ENCODE measurements at places on chromosomes 16 and 17.

- no peak for DNase-seq
Measured at GRCh38 chr17:57308543-57309186, 52.3 kb downstream of the MSI2 start.

- no peak for DNase-seq
Measured at GRCh38 chr17:17022456-17022855, 19.8 kb upstream of the MPRIP start.

- no peak for DNase-seq
Measured at GRCh38 chr17:15086776-15087295, 178.3 kb downstream of the PMP22 start.

DNA sequence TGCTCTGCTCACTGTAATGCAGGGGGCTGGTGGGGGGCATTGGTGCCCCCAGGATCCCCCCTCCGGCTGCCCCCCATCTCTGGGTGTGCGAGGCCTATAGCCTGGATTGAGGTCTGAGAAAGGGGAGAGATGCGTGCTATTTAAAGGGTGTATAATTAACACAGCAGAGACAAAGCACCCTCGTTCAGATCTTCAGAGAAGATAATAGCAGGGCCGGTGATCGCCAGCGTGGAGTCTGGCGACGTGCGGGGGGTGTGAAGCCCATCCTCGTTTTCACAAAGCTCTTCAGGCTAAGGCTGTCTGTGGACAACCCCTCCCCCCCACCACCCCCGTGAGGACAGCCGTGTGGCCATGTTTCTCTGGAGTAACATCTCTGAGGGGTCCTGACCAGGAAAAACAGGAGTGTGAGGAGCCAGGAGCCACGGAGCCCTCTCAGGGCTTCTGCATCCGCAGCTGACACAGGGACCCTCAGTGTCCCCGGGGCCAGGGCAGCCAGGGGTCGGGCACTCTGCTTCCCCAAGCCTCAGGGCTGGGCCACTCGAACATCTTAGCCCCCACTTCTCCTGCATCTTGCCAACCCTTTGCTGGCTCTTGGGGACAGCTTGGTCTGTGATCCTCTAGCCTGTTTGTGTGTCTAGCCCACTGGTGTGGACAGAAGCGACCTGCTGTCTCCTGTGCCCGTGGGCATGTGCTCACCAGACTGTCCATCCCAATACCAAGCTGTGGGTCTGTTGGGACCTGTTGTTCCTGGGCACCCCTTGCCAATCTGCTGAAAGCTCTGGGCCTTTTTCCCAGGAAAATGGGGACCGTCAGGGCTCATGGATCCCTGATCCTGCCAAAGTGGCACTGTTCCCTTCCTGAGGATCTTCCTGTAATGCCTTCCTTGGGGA is 58.9 kb downstream of the BAIAP2 start:
- no peak for DNase-seq

- no peak for DNase-seq
Measured at GRCh38 chr17:27404676-27405075, 51.6 kb upstream of the KSR1 start.

- no peak for DNase-seq
Measured at GRCh38 chr16:66895999-66896398, 15.7 kb downstream of the PDP2 start.

- DNase-seq = no peak
Measured at GRCh38 chr17:80097844-80098691, 3.3 kb upstream of the GAA start.

GRCh38 chr16:3525951-3526350 is 25.1 kb downstream of the CLUAP1 start:
- DNase-seq = no peak

- DNase-seq = no peak
Measured at GRCh38 chr16:85735225-85735635, 15.7 kb downstream of the C16orf74 start.

GRCh38 chr16:4089251-4089810 is 26.9 kb downstream of the ADCY9 start:
- DNase-seq = no peak

- no peak for DNase-seq
Measured at GRCh38 chr17:27596096-27596495, 34.9 kb upstream of the LGALS9 start.

DNA sequence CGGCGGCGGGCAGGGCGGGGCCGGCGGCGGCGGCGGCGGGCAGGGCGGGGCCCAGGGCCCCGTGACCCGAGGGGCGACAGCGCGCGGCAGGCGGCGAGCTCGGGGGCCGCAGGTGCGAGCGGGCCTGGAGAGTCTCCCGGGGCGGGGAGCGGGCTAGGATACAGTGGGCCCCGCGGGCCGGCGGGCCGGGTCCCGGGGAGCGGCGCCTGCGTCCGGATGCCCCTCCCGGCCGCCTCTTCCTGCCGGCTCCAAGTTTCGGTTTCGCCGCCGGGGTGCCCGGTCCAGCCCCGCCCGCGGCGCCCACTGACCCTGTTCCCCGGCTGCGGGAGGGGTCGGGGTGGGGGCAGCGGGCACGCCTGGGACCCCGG is at the start of gene RNF213:
RNF213 (plus strand) TSS at position 62 of the 368 bp plus-strand sequence. CDS start 2,830 bp downstream, outside the sequence.
- DNase-seq = no peak

DNA sequence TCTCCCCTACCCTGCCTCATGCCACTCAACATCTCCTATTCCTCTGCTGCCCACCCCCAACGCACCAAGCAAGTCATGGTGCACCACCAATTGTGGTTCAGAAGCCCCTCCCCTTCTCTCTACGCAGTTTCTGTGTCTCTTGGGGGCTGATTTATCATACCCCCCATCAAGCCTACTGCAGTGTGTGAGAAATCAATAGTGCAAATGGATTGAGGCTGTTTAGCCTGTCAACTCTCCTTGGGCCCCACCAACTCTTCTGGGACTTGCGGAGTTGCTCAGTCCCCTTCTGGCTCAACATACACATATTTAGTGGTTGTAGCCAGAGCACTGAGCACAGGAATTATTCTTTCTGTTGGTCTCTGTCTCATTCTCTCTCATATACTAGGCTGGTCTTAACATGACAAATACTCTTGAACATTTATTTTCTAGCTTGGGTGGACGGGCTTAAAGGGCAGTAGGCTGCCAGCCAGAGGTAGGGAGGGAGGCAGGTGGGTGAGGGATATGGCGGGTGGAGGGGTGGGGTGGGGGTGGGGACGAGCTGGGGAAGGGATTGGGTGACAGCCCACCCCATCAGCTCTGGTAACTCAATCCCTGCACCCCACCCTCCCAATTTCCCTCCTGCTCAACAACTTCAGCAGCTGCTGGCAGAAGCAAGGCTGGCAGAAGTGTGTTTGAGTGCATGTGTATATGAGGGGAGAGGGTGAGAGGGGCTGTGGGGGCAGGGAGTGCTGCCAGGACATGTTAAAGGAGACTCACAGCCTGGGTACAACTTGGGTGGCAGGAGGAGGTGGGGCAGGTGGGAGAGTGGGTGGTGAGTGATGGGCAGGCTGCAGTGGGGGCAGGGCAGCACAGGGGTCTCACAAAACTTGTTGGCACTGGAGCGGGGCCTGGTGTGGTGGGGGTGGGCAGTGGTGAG is 4.9 kb downstream of the RARA start:
- no peak for DNase-seq

DNA sequence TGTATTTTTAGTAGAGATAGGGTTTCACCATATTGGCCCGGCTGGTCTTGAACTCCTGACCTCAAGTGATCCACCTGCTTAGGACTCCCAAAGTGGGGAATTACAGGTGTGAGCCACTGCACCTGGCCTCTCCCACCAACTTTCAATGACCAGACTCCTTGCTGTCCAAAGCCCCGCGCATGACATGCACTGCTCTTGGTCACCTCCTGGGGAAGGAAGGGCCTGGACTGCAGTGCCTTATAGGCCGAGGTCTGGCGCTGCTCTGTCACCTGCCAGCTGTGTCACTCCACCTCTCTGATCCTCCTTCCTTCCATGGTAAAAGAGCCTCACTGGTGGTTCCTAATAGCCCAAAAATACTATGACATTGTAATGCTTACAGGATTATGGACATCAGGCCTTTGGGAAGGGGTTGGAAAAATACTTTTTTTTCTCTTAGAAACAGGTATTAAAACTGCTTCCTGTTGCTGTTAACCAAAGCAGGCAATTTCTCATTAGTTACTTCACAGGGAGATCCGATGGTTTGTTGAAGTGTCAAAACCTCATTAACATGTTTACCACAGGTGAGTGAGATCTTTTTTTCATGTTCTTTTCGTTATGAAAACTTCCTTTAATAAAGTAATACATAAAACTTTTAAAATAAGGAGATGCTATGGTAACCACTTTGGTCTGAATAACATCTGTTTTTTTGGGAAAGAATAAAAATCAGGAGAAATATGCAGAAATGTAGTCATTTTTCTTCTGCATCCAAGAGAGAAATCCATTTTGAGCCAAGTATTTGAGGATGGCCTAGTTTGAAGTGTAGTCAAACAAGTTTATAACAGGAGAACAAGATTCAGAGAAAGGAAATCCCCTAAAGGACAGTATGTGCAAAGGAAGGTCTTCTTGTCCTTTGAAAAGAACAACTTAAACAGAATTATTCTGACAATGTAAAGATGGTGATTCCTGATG is 35.5 kb downstream of the GRB7 start:
- no peak for DNase-seq

DNA sequence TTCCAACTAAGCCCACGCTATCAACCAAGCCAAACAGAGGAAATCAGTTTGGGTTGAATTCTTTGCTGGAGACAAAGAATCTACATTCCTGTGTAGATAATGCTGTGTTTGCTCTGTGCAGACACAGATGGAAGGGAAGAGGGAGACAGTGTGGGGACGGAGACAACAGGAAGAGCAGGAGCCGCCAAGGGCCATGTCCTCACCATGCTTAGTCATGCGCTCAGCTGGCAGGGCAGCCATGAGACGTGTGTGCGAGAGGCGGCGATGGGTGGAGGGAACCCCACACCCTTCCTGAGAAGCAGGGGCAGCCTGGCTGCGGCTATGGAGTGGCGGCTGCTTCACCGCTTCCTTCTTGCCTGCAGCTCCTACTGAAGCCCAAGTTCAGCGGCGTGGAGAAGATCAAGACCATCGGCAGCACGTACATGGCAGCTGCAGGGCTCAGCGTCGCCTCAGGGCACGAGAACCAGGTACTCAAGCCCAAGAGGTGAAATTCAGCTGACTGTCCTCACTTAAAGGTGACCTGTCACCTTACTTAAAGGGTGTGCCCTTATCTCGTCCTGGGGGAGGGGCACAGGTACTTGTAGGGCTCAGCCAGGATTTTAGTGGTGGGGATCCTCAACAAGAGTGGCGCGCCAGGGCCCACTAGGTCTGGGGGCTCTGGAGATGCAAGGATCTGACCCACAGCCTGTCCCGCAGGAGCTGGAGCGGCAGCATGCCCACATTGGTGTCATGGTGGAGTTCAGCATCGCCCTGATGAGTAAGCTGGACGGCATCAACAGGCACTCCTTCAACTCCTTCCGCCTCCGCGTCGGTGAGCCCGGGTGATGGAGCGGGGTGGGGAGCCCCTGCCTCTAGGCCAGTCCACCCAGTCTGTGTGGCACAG is 47.5 kb downstream of the ADCY7 start:
- DNase-seq = no peak

GRCh38 chr17:22221344-22221743 is 529.0 kb downstream of the KCNJ18 start:
- no peak for DNase-seq

- no peak for DNase-seq
Measured at GRCh38 chr16:70250748-70251628, 752 bp downstream of the EXOSC6 start.
